Hematopoietic multipotent progenitor cell treated with erythropoietin and hydrocortisone succinate and interleukin-3 and kit ligand, for 15 days (in vitro differentiated cells): ENCODE measurements at places on chromosomes 4 and X.
A peak's percentile ranks its signal among the peaks of the same experiment; 100 is the strongest.

- no peak for DNase-seq
Observed at GRCh38 chr4:80387390-80388283, 52.1 kb downstream of the CFAP299 start.

DNA sequence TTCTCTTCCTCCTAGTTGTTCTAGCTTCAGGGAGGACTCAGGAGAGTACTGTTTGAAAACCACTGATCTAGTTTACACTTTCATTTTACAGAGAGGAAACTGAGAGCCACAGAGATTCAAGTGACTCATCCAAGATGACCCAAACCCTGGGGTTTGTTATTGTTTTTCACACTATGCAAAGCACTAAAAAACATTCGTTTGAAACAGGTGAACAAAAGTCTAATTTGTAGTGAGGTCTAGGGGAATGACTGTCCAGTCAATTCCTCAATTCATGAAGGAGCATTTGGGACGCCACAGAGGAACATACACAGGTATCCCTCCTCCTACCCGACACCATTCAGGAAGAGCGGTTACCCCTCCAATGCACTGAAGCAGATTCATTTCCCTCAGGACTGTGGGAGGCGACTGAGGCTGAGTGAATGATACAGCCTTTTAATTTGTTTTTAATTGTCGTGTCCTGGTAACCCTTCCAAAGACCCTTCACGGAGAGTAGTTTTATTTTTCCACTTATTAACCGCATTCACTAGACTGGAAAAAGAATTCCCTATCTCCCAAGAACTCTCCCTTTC, 30.3 kb downstream of the TLR10 start:
- DNase-seq, result no peak

DNA sequence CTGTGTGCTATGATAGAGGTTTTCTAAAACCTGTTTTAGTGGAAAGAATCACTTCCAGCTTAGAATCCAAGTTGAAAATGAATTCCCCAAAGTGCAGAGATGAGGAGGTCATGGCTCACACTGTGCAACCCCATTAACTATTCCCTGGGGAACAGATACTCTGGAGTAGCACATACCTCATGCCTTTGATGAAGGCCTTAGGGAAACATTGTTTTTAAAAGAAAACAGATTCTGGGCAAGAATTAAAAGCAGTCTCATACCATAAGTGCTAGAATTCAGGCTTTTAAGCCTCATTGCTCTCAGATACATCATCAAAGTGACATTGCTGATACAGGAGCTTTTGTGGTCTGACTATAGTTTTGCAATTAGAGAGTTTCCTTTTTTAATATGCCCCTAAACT, 115.1 kb downstream of the NDST4 start:
- no peak for DNase-seq

DNA sequence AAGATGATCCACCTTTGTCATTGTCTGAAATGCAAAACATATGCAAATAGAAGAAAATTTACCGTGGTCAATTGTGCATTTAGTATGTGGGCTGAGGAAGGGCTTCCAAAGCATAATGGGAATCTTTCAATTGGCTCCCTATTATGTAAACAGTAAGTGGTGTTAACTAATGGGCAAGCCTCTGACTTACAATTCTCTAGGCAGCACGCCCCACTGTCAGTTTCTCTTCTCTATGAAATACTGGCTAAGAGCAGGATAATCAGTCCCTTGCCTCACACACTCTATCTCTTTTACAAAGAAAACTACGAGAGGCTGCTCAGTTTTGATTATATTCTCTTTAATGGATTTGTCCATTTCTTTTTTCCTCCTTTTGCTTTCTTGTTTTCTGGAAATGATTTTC, 1272.6 kb downstream of the PCDH19 start:
- DNase-seq, result no peak

DNA sequence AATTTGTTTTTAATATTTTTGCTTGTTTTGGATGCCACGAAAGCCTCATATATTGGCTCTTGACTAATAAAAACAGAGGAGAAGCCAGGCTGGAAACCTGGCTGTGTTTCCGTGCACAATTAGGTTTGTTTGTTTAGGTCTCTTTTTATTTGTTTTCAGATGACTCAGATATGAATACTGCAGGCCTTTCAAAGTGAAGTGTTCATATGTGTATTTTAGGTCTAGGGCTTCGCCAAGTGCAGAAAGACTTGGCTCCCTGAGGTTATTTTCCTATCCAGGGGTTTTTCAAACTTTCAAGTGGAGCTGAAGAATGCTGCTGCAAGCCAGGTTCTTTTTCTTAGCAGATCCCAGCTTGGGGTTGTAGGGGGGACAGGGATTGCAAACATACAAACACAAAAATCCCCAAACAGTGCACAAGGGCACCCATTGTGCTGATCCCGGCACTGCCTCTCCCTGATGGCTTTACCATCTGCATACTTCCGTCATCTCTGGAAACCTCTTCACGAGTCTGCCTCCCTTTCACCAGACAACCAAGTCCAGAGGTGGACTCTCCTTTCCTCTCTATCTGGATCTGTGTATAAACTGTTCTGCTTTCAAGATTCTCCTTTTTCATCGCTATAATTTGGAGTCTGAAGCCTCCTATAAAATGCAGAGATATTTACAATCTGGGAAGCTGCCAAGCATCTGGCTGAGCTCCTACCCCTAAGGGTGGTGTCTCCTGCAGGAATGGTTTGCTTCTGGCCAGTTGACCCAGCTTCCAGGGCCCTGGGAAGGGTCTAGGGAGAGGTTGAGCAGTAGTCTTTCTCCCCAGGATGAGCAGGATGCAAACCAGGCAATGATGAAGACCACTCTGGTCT, 108.6 kb downstream of the SMIM20 start:
- DNase-seq, result no peak

DNA sequence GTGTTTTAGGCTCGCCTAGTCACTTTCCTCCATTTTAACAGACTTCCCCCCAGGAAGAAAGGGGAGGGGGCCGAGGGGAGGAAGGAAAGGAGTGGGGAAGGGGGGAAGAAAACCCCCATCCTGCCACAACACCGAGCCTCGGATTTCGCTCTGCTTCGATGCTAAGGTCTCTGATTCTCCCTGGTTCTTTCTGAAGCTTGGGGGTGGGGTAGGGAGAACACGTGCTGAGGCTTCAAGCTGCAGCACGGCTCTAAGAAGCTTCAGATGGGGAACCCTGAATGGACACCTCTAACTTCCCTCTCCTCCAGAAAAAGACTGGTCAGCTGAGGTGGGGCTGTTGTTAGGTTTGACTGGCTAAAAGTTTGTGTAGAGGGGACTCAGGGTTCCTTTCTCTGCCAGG, 61.8 kb downstream of the RHOH start:
- DNase-seq, result no peak

GRCh38 chr4:7867191-7867590, 72.5 kb downstream of the AFAP1 start:
- DNase-seq, result no peak

- DNase-seq, result no peak
Observed at GRCh38 chr4:47209833-47210232, 178.5 kb downstream of the GABRB1 start.

DNA sequence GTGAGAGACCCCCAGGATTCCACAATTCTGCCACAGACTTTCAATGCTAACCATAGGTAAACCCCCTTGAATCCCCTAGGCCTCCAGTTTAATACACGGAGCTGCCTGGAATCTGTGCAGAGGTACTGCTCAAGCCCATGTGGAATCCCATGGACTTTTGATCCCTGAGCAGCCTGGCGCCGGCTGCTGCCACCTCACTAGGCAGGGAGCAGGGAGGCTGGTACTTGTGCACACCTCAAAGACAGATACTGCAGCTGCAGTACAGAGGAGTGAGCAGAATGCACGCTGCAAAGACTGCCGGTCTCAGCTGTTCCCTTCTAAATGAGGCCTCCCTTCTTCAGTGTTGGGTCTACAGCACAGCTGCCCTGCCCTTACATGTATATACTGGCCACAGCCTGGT, 79.4 kb downstream of the RPS6KA6 start:
- DNase-seq, result no peak

- DNase-seq, result no peak
Observed at GRCh38 chr4:2947926-2948325, 15.3 kb downstream of the NOP14 start.

DNA sequence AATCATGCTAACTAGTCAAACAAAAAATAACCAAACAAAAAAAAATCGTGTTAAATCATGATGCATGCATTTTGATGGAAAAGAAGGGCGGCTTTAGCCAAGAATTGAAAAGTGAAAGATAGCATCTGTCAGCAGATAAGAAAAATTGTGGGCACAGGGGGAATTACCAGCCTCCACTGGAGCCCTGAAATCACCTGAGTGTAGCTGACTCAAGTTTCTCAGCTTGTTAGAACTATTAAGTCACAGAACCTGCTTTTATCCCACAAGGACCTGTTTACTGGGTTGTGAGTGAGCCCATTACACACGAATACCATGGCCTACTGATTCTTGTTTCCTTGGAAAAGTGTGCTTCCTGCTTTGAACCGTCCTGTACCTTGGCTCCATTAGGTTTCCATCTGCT, 85.2 kb downstream of the COX18 start:
- no peak for DNase-seq

DNA sequence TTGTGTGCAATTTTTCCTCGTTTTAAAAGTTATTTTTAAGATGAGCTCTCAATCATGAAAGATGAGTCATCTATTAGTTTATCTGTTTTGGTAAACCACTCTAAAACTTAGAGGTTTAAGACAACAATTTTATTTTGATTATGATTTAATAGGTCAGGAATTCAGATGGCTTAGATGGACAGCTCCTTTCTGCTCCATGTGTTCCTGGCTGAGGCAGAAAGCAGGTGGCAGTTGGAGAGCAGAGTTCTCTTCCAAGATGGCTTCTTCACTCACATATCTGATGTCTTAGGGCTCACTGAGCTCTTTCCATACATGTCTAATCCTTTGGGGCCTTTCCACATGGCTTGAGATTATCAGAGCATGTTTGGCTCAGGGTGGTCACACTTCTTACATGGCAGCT, 48.3 kb upstream of the GRPR start:
- no peak for DNase-seq

DNA sequence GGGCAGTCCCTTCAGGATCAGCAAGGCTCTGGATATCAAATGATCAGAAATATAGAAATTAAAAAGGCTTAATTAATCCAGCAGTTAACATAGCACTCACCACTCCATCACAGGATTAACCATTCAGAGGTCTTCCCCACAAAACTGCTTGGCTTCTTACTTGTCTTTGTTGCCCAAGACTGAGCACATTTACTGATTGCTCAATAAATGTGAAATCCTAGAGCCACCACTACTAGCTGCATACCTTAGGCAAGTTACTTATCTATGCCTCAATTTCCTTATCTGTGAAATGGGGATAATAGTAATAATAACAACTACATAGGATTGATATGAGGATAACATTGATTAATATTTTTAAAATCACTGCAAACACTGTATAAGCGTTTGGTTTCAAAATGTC, 124.2 kb downstream of the ARHGAP6 start:
- DNase-seq, result no peak

DNA sequence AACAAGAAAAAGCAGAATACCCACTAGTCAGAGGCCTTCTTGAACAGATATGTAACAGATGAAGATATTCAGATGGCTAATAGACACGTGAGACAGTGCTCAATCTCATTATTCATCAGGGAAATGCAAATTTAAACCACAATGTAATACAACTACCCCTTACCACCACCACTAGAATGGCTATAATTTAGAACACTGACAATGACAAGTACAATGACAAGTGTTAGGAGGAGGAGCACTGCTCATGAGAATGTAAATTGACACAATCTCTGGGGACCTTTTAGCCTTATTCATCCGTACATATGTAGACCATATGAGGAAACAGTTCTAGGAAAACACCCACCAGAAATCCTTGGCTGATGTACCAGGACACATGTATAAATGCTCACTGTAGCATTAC, 13.1 kb downstream of the ZNF81 start:
- DNase-seq, result no peak

GRCh38 chrX:10095698-10096432, 60.9 kb upstream of the CLCN4 start:
- DNase-seq, result no peak

DNA sequence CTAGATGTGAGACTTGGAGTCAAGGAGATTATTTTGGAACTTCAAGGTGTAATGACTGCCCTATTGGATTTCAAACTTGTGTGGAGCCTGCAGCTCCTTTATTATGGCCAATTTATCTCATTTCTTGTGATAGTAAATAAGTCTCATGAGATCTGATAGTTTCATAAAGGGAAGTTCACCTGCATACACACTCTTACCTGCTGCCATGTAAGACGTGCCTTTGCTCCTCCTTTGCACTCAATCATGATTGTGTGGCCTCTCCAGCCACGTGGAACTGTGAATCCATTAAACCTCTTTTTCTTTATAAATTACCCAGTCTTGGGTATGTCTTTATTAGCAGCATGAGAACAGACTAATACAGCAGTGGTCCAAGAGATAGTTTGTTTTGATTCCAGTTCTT, 19.1 kb downstream of the PF4 start:
- DNase-seq, result no peak

DNA sequence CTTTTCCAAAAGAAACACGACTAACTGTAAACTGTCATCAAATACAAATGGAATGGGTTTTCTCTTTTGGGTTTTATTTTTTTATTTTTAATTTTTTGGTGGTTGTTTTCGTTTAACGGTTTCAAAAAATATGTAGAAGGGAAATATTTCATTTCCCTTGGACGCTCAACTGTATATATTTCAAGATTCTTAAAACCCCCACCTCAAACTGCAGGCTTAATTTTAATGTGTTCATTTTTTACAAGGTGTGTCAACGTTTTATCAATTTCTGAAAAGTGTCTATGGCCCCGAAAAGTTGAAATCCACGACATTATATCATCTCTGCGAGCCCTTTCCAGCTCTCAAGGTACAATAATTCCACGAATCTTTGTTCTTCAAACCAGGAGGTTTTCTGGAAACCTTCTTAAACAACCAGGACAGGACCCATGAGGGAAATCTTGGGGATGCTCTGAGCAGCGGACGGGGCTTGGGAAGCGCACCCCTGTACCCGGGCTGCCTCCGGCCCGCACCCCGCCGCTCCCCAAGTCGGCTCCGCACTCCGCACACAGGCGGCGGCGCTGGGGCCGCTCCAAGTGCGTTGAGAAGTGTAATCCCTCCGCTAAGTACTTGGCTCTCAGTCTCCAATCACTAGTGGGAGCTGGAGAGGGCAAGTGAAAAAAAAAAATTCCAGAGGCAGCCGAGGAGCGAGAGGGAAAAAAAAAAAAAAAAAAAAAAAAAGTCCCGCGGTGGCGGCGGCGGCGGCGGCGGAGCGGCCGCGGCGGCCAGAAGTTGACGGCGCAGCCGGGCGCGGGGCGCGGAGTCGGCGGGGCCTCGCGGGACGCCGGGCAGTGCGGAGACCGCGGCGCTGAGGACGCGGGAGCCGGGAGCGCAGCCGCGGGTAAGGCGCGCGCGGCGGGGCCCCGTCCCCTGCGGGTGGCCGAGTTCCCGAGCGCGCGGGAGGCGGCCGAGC, at the start of gene BMPR1B:
TSS of gene BMPR1B (plus strand) at position 764 of the 949 bp plus-strand sequence. CDS start 346,470 bp downstream, outside the sequence.
- DNase-seq, result no peak

GRCh38 chr4:135244056-135244455, 1042.5 kb upstream of the PABPC4L start:
- no peak for DNase-seq

GRCh38 chrX:51420610-51421009, 75.8 kb downstream of the NUDT11 start:
- peak; percentile 21 for DNase-seq
